ENCODE measurements at places on chromosomes 13 and 19.

GRCh38 chr19:412356-413355 lies 3.7 kb upstream of the C2CD4C start:
- DNase-seq: peak; percentile 74

DNA sequence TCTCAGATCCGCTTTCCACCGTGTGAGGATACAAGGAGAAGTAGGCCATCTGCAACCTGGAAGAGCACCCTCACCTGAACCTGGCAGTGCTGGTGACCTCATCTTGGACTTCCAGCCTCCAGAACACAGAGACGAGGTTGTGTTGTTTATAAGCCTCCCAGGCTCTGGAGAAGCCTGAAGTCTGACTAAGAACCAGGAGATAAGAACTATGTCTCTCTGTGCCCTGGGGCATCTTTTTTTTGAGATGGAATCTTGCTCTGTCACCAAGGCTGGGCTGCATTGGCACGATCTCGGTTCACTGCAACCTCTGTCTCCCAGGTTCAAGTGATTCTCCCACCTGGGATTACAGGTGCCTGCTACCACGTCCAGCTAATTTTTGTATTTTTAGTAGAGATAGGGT lies 14.5 kb downstream of the FCGBP start:
- DNase-seq: no peak

DNA sequence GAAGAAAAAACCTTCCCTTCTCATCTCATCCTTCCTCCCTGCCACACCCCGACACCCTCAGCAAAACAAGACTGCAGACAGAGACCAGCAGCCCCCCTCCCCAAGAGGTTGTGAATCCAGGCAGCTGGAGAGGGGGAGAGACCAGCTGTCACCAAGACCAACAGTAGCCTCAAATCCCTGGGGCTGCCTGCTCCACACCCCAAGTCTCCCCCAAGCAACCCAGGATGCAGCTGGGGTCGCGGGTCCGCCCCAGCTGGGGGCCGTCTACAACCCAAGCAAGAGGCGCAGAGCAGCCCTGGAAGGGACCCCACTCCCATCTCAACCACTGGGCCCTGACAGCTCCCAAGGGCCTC lies 7.1 kb downstream of the KLF16 start:
- peak; percentile 63 for DNase-seq

DNA sequence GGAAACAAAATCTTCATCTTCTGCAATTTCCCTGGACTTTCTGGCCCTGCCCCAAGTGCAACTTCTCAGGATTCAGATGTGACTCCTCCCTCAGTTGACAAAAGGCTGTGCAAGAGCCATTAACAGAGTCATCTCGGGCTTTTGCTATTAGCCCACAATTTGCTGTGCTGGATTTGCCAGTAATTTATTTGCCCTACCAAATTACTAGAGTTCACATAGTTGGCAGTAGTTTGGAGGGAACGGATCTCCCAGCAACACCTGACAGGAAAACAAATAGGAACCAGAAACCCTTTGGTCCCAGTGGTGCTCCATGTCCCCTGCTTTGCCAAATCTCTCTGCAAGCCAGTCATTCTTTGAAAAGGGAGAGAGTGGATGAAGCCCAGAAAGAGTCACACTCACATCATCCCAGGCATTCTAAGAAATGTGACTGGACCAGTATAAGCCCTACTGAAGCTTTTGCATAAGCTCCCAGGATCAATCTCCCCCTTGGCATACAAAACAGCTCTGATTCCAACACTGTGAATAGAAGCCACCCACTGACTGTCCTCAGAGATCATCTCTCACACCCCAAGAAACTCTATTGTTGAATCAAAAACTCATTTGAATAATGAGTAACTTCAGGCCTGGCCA lies 350.1 kb upstream of the NBEA start:
- no peak for DNase-seq

GRCh38 chr19:39017026-39017425 lies 15.3 kb downstream of the FBXO27 start:
- no peak for DNase-seq

DNA sequence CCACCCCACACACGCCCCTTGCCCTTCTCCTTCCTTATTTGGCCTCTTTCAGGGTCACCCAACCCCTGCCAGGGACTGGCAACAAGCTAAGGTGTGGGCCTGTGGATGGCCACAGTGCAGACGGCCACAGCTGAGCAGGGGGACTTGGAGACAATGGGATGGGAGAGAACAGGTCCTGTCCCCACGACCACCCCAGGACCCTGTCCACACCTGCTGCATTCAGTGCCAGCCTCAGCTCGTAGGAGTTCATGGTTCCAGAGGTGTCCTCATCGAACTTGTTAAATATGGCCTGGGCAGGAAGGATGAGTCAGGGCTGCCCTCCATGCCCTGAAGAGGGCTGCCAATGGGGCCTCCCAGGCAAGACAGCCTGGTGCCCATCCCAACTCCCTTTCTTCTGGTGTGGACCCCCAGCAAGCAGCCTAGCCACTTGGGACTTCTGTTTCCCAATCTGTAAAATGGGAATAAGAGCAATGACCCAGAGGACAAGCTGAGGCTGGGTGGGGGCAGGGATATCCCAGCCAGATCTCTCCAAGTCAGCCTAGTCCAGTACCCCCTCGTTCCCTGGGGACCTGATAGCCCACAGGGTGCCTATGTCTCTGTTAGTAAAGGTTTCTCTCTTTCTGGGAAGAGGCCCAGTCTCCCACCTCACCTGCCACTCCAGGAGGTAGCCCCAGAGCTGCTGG lies 10.6 kb downstream of the CAPN12 start:
- DNase-seq: peak; percentile 33

DNA sequence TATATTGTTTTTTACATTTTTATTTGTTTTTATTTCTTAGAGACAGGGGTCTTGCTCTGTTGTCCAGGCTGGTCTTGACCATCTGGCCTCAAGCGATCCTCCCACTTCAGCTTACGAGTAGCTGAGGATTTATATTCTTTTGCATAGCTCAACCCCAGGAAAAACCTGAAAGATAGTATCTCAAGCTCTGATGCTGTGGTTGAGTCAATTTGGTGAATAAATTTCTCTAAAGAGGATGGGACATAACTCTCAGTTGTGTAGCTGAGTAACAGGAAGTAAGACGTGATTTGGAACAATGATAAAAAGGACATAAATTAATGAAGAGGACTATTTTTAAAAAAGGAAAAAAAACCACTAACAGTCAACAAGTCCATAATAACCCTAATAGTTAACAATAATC lies 79.8 kb upstream of the TNFSF11 start:
- no peak for DNase-seq

DNA sequence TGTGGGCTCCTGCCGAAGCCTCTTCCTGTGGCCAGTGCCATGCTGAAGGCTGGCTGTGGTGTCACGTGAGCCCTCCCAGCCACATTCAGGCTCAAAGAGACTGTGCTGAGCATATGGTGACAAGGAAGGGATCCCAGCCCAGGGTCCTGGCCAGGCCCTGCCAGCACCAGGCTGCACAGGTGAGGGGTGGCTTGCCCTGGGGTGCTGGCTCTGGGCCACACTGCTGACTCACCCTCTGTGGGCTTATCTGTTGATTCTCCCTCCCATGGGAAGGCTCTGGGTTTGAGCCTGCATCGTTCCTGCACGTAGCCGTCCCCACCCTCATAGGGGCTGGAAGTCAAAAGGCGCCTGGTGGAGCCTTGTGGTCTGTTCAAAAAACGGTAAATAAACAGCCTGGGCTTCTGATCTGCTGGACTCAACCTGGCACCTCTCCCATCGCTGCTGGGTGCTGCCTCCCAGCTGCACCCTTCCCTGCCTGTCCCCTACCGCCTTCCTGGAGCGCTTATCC lies 31.1 kb downstream of the DNM2 start:
- peak; percentile 97 for DNase-seq

DNA sequence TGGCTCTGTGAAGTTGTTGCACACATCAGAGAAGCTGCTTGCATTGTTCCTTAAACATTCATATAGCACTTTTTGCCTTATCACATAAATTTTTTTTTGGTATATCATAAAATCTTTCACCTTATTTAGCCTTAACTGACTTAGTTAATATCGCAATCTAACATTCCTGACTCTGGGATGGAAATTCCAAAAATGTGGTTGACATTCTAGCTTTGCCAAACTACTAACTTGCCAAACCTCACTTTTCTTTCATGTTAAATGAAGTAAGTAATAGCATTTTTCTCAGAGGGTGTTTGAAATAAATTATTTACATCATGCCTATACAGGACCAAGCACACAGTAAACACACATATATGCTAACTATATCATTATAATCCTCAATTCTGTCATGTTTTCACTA lies 736.9 kb upstream of the PCDH9 start:
- DNase-seq: no peak

DNA sequence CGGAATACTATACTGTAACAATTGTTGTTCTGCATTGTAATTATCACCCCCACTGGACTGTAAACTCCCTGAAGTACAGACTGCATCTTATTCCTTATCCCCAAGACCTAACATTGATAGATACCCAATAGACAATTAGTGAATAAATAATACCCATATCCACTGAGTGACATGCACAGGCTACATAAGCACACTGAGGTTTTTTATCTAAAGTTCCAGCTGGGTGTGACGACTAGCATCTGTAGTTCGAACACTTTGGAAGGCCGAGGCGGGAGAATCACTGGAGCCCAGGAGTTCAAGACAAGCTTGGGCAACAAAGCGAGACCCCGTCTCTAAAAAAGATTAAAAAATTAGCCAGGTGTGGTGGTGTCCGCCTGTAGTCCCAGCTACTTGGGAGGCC lies 2.5 kb downstream of the KPNA3 start:
- no peak for DNase-seq

DNA sequence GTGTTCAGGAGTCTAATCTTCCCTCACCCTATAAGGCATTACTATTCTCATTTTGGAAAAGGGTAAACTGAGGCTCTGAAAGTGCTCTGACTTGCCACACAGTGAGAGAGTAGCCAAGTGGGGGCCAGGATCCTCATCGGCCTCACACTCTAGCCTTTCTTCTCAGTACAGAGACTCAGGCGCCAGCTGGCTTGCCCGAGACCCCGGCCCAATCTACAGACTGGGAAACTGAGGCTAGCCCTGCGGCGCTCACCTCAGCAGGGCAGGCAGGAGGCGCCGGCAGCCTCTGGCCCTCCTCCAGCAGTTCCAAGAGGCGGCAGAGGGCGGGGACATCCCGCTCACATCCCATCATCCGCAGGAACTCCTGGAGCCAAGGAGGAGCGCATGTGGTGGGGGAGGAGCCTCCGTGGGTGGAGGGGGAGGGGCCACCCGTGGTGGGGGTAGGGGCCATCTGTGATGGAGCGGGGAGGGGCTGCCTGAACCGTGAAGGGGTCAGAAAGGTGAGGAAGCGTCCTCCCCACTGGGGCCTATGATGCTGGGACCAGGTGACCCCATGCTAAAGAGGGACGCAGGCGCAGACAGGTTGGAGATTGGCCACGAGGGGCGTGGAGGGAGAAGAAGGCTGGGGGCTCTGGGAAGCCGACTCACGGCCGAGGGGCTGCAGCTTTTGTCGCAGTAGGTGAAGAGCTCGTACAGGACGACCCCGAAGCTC lies 8.7 kb upstream of the INSL3 start:
- DNase-seq: peak; percentile 90

All from NCI-H69 (cell line).